RPMI7951 (cell line): ENCODE measurements at places on chromosomes 16 and 17. TPM values are rescaled to one million over a fixed set of nuclear protein-coding genes. Genes with fewer than 3 reads are reported as not detected.
A peak's percentile ranks its signal among the peaks of the same experiment; 100 is the strongest.

KRTAP4-5 gene
- total RNA-seq, result not detected in 2 replicates

CLEC18B gene
- not detected in 2 replicates for total RNA-seq

DNA sequence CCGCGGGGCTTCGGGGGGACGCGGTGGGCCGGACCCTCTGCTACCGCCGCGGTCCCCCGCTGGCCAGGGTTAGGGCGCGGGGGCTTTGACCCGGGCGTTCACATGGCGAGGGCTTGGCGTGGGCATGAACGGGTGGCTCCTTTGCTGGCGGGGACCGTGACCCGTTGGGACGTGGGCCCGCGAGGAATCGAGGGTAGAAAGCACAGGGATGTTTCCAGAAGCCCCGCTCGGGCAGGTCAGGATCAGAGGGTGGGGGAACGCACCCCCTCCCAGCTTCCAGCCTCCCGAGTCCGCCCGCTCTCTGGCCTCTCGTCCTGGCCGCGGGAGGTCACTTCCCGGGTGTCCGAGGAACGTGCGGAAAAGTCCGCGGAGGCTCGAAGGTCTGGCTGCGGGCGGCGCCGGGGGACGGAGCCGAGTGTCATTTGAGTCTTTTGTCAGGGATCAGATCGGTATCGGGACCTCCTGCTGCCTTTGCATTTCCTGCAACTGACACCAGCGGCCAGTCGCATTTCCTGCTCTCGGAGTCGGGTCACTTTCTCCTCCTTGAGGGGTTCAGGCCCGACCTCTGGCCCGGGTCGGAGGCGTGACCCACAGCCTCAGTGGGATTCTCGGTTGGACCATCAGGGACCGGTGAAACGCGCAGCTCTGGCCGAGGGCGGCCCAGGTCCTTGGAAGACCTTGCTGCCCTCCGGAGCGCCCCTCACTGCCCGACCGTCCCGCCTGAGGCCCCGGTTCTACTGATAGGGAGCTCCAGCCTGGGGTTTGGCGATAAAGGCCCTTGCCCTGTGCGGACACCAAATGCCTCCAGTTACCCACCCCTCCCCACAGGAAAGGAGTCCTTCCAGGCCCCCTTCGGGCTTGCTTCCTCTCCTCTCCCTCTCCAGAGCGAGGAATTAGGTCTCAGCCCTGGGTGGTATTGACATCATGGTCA, 702 bp upstream of the WNT3 start:
- DNase-seq, result no peak

GRCh38 chr17:80262775-80263244, 2.2 kb downstream of the RNF213 start:
- no peak for DNase-seq

DNA sequence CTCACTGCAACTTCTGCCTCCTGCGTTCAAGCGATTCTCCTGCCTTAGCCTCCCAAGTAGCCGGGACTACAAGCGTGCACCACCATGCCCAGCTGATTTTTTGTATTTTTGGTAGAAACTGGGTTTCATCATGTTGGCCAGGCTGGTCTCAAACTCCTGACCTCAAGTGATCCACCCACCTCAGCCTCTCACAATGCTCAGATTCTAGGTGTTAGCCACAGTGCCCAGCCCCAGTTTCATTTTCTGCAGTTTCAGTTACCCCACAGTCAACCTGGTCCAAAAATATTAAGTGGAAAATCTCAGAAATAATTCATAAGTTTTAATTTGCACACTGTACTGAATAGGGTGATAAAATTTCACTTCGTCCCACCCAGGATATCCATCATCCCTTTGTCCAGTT, 28.7 kb downstream of the KNOP1 start:
- no peak for DNase-seq

DNA sequence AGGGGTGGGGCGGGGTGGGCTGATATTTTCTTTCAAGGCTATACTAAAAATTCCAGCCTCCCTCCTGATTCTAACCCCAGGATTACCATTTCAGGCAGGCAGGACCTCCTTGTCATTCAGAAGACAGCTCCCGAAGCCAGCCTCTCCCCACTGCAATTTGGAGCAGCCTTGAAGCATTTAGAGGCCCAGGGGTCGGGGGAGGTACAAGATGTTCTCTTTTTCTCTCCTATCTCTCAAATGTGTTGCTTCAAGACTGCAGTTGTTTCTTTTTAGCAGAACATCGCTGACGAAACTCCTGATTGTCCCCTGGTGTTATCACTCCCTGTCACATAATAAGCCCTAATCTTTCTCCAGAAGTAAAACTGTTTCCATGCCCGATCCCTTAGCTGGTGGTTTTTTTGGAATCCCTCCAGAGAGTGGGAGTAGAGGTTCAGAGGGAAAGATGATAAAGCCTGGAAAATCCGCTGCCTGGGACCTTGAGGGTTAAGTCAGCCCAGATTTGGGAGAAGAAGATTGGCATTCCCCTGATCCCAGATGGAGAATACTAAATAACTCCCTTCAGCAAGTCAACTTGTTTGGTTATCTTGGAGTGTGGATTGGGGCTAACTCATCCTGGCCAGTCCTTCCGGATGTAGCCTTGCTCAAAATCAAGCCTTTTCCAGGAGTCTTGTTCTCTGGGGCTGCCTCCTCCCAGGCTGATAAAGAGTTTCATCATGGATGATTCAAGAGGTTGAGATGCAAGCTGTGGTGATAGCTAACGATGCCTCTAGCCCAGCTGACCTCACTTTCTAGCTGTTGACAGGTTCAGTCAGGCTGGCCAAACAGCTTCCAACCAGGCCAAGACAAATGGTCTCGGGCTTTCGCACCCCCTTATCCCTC, 71.3 kb downstream of the SOX9 start:
- DNase-seq, result peak; percentile 85

ST3GAL2 gene
- total RNA-seq, result 18.5 and 26.6 TPM in 2 replicates

DNA sequence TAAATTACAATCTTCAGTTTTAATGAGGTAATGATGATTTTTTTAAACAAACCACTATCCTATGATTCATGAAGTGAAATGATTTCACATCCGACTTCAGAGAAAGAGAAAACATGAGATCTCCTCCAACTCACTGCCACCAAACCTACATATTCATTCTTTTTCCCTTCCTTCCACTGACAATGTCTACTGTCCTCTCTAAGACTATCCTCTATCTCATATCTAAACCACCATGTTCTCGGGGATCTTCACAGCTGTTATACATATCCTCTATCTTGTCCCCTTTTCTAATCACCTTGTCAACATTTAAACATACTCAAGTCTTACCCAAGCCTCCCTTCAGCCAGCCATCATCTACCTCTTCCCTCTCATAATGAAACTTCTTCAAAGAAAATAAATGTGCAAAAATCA, 53.5 kb downstream of the SMURF2 start:
- DNase-seq, result peak; percentile 28

STH gene
- not detected in 2 replicates for total RNA-seq

DNA sequence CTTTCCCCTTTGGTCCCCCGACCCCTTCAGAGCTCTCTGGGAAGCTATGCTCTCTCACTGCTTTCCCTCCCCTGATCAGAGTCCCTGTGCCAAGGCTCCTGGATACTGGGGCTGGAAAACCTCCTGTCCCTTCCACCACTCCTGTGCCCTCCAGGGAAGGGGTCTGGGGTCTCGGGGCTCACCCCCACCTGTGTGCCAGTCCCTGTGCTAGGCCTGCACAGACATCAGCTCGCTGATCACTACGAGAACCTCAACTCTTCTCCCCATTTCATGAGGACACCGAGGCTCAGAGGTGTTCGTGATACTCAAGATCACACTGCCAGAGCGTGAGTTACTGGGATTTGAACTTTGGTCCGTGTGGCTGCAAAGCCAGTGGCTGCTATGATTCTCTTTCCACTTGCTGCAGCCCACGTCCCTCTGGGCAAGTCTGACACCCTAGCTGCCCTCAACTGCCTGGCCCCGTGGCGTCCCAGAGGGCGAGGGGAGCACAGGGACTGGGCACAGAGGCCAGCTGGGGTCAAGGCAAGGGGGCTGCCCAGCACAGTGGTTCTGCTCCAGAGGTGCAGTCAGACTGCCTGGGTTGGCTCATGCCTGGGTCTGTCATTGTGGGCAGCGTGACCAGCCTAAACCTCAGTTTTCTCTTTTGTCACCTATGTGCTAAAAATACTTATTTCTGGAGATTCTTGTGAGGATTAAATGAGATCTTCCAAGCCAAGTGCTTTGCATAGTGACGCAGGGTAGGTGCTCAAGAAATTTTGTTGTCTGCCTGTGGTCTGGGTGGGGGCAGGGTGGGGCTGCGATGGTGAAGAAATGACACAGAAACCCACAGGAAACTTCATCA, 43.8 kb upstream of the TOB1 start:
- no peak for DNase-seq

DNA sequence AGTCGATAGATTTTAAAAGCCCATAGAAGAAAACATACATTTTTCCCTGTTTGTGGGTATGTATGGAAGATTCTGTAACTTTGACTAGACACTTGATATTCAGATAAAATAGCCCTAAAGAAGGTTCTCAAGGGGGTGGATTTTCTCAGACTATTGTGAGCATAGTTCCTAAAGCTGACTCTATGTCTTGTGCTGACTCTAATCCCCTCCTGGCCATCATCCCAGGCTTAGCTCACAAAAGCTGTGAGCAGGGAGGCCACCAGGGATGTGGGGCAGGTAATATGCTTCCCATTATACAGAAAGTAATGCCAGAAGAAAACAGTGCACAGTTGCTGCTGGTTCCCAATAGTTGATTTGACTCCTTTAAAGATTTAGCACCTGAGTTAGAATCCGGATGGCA, 32.0 kb downstream of the CDH13 start:
- DNase-seq, result no peak

DNA sequence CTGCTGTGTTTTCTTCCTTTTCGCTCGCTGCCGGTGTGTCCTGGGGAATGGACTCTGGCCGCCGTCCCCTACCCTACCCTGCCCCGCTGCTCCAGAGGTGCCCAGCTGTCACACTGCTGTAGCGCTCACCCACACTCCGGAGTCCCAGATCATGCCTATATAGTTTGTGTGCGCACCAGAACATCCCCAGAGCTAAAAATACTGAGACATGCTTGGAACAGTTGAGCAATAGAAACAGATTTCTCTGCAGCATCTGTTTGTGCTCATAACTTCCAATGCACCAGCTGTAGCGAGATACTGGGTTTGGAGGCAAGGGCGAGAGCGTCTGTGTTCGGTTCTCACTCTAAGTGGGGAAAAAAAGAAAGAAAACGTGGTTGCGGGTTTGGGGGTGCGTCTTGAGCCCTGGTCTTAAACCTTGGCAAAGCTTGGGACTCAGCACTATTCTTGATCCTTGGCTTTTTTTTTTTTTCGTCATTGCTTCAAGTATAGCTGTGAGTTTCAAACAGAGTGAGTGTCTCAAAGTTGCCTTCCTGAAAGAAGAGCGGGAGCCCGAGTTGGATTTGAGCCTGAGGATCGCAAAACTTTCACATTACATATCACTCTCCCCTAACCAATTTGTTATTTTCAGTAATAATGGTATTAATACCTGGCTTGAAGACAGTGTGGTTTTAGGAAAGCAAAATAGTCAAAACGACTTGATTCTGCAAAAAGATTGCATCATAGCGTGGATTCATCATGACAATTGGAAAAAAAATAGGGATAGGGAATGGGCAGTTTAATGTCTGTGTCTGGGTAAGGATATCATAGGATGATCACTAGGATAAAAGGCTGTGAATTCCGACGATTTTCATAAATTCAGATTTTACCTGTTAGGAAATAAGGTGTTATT, 621 bp downstream of the KCNJ2 start:
- DNase-seq, result peak; percentile 5

DNA sequence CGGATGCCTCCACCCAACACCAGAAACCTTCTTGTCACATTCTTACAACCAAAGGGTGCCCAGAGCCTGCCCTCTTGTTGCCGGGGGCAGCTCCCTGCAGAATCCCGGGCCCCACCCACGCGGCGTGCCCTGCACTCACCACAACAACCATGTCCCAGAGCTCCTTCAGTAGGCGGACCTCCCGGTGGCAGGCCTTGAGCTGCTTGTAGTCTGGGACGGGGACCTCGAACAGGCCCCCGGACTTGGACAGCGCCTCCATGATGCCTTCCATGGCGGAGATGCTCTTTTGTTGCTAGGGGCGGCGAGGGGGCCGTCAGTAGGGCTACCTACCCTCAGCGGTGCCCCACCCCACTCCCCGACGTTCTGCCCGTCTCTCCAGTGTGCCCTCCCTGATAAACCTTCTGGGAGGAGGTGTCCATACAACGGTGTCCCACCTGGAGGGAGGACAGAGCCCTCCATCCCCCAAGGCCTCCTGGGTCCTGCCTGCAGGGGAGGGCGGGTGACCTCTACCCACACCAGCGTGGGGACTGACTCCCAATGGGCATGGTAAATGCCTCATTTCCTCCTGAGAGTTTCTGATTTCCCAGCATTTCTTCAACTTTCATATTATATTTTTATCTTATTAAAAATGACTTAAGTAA, 52.2 kb downstream of the DNAH17 start:
- DNase-seq, result no peak

- no peak for DNase-seq
Observed at GRCh38 chr17:18143044-18143936, 34.7 kb downstream of the MYO15A start.

DNA sequence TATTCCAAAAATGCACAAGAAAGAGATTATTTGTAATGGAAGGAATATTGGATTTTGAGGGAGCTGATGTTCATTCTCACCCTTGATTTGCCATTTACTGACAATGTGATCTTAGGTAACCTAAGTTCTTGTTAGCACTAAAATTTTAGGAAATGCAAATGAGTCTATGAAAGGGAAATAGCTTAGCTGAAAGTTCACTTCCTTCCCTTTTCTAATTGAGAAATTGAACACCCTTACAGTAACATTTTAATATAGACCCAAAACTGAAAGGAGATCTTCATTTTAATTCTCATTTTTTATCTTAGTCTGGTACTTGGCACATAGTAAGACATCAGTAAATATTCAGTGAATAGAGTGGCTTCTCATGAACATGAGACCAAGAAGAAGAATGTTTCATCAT, 10.9 kb upstream of the WSB1 start:
- no peak for DNase-seq

DNA sequence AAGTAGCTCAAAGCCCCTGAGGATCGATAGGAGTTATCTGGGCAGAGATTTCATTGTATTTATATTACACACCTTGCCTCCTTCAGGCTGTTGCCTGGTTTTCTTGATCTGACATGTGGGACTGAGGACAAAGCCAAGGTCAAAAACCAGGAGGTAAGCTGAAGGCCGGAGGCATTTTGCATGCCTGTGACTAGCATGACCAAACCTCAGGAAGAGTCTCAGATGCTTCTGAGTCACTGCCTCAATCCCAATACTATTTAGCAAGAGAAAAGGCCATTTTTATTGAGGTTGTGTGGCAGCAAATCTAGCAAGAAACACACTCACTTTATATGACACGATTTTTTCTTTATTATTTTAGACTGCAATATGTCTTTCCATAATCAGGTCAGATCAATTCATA, 968.1 kb downstream of the CDH11 start:
- DNase-seq, result peak; percentile 94

GRCh38 chr17:1566505-1567199, 4.1 kb upstream of the PITPNA start:
- no peak for DNase-seq
